ENCODE measurements at places on chromosomes 1 and 21. TPM values are rescaled to one million over a fixed set of nuclear protein-coding genes. Genes with fewer than 3 reads are reported as not detected.

Gene GNAT2
- 0.33 TPM for total RNA-seq

Gene LAX1
- 0.10 TPM for total RNA-seq

Gene OPTC
- not detected for total RNA-seq

Gene AGMAT
- total RNA-seq: 0.52 TPM

All from smooth muscle cell of the pulmonary artery (primary cell).